Activated gamma-delta T cell treated with Interleukin-2 at 50 U/mL for 16 hours (primary cell): ENCODE measurements at places on chromosomes 1 and 21.

DNA sequence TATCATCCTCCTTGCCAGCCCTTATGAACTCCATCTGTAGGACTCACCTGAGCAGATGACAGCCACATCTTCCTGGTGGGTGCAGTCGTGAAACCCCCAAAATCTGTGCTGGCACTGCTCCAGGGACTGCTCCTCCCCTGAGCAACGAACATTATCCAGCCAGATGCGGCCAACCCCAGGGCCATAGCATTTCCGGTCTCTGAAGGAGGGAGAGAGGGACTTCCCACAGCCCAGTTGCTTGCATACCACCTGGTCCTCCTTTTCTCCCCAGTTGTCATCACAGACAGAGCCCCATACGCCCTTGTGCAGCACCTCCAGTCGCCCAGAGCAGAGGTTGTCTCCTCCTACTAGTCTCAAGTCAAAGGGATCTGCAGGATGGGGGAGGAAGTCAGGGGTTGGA is 8.5 kb downstream of the CD5L start:
- DNase-seq, result no peak

DNA sequence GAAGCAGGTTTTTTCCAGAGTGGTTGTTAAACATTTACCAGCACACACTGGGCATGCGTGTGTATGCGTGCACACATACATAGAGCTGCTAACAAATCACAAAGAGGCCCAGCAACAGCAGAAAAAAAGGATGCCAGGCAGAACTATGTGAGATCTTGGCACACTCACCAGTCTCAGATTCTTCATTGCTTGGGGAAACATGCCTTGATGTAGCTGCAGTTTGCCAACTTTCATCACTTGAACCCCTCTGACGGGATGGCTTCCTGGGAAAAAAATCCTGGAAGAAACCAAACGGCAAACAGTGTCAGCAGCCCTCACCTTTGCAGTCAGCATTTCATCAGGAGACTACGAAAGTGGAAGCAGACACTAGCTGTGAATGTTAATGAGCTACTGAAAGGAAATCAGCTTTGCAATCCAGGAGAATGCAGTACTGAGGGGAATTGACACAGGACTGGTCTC is 609.1 kb downstream of the KIF26B start:
- DNase-seq, result no peak

- DNase-seq, result no peak
These were observed 600.5 kb downstream of the NPHP4 start for GRCh38 chr1:5391725-5392124.

- no peak for DNase-seq
These were observed 49.6 kb downstream of the ELAPOR1 start for GRCh38 chr1:109163551-109163950.

DNA sequence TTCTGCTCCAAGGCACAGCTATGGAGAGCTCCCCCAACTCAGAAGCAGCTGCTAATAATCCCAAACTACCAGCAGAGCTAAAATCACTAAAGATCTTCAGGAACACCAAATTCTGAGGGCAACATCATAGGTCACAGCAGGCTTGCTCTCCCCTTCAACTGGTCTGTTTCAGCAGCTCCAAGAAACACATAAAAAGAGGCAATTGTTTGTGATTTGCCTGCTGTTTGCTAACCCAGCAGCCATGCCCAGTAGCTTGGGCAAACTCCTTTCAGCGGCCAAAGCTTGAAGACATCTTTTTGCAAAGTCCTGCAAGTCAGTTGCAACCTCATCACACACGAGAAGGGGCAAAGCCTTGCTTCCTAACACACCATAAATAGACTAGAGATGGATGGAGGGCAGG is 8.9 kb downstream of the ERI3 start:
- no peak for DNase-seq

GRCh38 chr1:29238620-29239002 is 2.3 kb downstream of the PTPRU start:
- DNase-seq, result no peak

DNA sequence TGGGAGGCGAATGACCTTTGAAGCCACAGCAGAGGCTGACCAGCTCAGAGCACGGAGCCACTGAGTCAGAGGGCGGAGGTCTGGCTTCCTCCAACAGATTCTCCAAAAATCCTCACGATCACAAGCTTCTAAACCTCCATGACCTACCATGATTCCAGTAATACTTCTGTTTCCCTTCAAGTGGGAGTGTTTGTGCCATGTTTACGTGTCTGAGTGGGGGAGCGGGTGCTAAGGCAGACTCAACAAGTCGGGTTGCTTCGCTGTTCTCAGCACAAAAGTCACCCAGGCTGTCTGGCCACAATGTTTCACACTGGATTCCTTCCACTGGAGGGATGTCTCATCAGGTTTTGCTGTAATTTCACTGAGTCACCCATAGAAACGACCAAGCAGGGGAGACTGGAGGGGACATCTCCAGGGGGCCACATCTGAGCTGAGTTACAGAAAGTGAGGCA is 86.2 kb downstream of the SLC66A1 start:
- DNase-seq, result no peak

- DNase-seq, result no peak
These were observed 159.9 kb upstream of the AJAP1 start for GRCh38 chr1:4494558-4494957.

DNA sequence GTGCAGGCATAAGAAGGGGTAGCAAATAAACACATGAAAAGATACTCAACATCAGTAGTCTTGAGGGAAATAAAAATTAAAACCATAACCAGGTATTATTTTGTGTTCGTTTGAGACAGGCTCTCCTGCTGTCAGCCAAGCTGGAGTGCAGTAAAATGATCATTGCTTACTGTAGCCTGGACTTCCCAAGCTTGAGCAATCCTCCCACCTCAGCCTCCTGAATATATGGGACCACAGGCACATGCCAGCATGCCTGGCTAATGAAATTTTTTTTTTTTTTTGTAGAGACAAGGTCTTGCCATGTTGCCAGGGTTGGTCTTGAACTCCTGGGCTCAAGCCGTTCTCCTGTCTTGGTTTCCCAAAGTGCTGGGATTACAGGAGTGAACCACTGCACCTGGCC is 108.0 kb downstream of the DNM3 start:
- DNase-seq, result no peak

GRCh38 chr21:42974832-42975820 is 764 bp downstream of the PKNOX1 start:
- DNase-seq, result peak; percentile 28

DNA sequence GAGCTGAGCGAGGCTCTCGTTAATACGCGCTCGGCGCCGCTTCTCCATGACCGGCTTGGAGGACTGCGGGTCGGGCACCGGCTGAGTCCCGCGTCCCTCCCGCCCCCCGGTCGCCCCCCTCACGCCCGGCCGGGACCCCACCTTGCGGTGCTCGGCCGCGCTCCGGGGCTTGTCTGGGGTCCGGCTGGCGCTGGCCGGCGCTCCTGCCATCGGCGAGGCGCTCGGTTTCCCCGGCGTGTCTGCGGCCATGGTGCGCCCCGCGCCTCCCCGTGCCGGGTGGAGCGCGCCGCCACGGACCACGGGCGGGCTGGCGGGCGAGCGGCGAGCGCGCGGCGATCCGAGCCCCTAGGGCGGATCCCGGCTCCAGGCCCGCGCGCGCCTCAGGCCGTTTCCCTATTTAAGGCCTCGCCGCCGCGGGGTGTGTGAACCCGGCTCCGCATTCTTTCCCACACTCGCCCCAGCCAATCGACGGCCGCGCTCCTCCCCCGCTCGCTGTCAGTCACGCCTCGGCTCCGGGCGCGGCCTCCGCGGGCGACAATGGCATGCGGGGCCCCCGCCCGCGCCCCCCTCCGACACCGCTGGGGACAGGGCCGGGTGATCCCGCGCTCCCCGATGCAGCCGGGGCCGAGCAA is at the start of gene HES4:
Gene HES4 (minus strand): TSS at position 373 of the 632 bp plus-strand sequence. CDS start 124 bp downstream, at position 249.
- DNase-seq, result peak; percentile 31

- DNase-seq, result no peak
These were observed 148.7 kb downstream of the RUNX1 start for GRCh38 chr21:34900376-34900775.

DNA sequence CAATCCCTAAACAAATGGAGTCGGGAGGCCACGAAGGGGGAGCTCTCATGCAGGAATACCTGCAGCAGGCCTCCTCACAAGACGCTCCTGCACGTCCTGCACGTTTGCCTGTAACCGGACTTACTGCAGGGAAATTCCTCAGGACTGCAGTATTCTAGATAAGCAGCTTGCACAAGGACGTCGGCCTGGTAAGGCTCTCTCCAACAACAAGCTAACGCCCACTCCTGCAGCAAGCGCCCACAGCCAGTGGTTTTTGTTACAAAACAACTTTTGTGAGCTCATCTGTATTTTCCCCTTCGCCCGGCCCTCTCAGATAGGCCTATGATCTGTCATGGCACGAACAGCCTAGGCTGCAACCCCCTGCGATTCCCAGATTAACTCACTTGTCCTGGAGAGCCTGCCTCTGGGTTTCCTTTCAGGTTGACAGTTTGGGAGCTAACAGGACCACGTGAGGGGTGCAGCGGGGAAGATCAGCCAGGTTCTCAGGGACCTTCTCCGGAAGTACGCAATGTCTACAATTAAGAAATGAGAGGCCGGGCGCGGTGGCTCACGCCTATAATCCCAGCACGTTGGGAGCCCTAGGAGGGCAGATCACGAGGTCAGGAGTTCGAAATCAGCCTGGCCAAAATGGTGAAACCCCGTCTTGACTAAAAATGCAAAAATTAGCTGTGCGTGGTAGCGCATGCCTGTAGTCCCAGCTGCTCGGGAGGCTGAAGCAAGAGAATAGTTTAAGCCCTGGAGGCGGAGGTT is 921 bp upstream of the MIB2 start:
- no peak for DNase-seq

DNA sequence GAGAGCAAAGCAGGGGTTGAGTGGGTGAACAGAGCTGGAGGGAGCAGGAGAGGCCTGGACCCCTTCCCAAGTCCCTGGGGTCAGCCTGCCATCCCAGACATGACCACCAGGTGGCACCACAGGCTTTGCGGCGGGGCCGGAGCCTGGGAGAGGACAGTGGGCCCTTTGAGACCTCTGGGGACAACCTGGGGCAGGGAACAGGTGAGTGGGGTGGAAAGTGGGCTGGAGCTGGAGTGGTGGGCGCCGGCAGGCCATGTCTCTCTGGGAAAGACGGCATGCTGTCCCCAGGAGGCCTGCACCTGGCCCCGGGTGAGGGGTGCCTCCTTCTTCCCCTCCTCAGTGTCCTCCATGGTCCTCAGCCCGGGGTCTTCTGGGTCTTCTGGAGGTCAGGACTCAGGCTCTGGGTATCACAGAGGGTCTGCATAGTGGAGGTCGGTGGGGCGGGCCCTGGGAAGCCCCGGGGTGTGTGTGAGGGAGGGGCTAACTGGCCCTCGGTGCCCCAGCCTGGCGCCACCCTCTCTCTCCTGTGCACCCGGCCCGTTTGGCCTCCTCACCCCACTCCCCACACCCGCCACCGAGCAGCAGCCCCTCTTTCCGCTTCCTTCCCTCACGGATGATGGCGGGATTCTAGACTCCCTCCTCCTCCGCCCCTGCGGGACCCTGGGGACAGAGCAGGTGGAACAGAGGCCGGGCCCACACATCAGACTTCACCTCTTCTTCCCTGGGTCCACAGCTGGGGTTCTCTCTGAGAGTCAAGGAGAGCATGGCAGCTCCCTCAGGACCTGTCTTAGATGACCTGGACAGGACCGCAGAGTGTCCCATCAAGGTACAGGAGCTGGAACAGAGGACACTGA is 28.5 kb upstream of the PKP1 start:
- DNase-seq, result peak; percentile 63

GRCh38 chr1:180927841-180928240 is 15.1 kb downstream of the KIAA1614 start:
- no peak for DNase-seq

- DNase-seq, result no peak
These were observed 109.0 kb downstream of the SIK1 start for GRCh38 chr21:43317959-43318358.

GRCh38 chr1:117398957-117399356 is 31.7 kb downstream of the MAN1A2 start:
- no peak for DNase-seq

- no peak for DNase-seq
These were observed 36.8 kb downstream of the FBXO42 start for GRCh38 chr1:16315437-16315836.
